Dermis lymphatic vessel endothelial cell (primary cell): ENCODE measurements at places on chromosomes 6 and 20. TPM values are rescaled to one million over a fixed set of nuclear protein-coding genes. Genes with fewer than 3 reads are reported as not detected.

PREX1 gene
- total RNA-seq, result 29.0 and 35.3 TPM in 2 replicates

CD93 gene
- total RNA-seq, result 40.5 and 48.4 TPM in 2 replicates

BPIFB6 gene
- not detected in 2 replicates for total RNA-seq

SLC25A27 gene
- total RNA-seq, result 0.43 and 1.5 TPM in 2 replicates

PSMB8 gene
- 66.2 and 77.1 TPM in 2 replicates for total RNA-seq

LY6G6F gene
- total RNA-seq, result not detected in 2 replicates

CRNKL1 gene
- total RNA-seq, result 25.8 and 36.1 TPM in 2 replicates

RNF39 gene
- total RNA-seq, result under 0.01 TPM in 1 of 2 replicates, not detected in the other

EYS gene
- total RNA-seq, result not detected in 2 replicates

ZKSCAN3 gene
- 2.2 and 6.3 TPM in 2 replicates for total RNA-seq

JPH2 gene
- total RNA-seq, result 0.22 TPM in 1 of 2 replicates, not detected in the other

BANF2 gene
- total RNA-seq, result not detected in 2 replicates

BACH2 gene
- total RNA-seq, result 2.9 and 3.2 TPM in 2 replicates
